ENCODE measurements at places on chromosomes 7 and 10.

DNA sequence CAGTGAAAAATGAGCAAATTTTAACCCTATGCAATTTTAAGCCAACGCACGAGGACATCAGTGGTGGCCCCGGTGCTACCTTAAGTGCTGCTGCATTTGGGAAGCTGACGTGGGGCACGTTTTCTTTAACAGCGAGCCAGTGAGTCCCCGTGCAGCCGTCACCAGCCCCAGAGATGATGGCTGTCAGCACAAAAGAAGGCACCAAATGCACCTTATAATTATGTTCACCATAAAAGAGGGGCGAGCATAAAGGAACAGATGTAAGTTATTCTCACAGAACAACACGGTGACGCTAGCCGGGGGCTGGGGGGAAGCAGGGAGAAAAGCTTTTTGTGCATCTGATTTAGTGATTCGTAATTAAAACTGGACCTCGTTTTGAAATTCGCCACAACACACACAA lies 260.1 kb downstream of the DNAJB6 start:
- no peak for DNase-seq

GRCh38 chr7:2519119-2519930 lies at the start of gene LFNG:
Gene LFNG, plus strand, starts transcription at chr7:2519774. Its CDS starts 88 bp downstream, at chr7:2519862.
- peak; percentile 80 for DNase-seq

- DNase-seq = no peak
These were observed 41.7 kb downstream of the MKLN1 start for GRCh38 chr7:131369354-131369753.

DNA sequence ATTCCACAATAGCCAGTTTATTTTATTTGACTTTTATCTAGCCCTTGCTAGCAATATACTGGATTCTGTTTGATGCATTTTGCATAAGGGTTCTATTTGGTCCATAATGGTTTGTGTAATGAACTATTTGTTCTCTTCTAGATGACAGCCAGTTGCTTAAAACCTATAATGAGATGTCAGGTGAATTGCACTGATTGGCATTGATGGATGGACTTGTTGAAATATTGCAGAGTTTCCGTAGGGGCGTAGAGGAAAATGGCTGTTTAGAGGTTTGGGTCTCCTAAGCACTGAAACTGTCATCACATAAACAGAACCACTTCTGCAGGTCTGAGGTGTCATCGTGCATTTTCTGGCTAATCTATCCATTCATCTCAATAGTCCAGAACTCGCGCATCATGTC lies 124.9 kb upstream of the HDAC9 start:
- no peak for DNase-seq

DNA sequence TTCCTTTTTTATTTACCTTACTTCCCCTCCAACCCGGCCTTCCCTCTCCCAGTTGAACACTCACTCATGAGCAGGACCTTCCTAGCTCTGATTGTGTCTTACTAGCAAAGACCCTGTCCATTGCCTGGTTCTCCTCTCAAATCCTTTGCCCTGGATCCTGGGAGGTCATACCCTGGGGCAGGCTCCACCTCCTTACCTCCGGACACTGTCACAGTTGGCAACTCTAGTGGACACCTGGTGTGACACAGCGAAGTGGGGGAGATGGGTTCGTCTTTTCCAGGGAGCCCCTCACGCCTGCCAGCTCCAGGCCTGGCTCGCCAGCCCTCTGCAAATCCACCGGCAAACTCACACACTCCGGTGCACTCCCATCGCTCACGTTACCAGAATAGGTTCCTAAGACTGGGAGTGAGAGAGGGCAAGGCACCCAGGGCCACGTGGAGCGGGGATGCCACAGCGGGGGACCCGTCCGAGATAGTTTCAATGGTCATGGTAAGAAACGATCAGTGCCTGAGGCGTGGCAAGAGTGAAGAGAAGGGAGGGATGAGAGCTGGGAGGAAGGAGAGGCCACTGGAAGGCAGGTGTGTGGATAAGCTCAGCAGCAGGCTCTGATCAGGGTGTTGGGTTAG lies 30.9 kb upstream of the TMEM72 start:
- DNase-seq = no peak

GRCh38 chr7:22438994-22439393 lies 61.0 kb downstream of the STEAP1B start:
- DNase-seq = no peak

DNA sequence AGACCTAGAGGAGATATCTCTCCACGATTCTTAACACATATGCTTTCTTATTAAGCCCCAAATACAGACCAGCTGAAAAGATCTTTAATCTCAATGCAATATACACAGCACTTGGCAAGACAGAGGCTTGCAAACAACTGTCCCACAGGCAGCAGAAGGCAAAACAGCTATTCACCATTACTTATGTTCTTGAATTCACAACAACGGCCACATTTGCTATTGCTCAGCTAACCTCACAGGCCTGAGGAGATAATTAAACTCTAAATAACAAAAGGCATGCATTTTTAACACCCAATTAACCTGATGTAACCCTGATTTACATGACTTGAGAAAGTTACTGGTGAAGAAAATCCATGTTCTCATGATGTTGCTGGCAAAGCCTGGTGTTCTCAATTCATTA lies 216.4 kb downstream of the CRPPA start:
- no peak for DNase-seq

GRCh38 chr10:132746801-132747625 lies 38.9 kb downstream of the NKX6-2 start:
- DNase-seq = no peak

GRCh38 chr7:151837285-151838042 lies 39.5 kb downstream of the PRKAG2 start:
- no peak for DNase-seq

GRCh38 chr7:148921806-148922205 lies 37.7 kb upstream of the EZH2 start:
- no peak for DNase-seq

DNA sequence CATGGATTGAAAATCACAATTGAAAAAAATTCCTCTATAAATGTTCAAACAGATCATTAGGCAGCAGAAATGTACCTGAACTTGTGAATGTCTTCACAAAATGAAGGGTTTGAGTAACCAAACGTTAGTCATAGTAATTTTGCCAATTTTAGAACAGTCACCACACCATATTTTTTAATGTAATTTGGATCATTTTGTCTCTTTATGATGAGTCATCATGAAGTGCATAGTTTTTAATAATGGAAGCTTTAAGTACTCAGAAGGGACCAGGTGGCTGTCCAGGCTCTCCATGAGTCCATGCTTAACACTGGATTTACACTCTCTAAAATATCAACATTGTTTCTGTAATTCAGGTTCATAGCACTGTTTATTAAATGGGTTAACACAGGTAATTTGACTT lies 219.2 kb downstream of the ETV1 start:
- no peak for DNase-seq

GRCh38 chr10:44761076-44761475 lies 150.1 kb upstream of the TMEM72 start:
- no peak for DNase-seq

GRCh38 chr10:124287791-124288190 lies 130.9 kb downstream of the OAT start:
- DNase-seq = no peak

GRCh38 chr7:131607291-131608115 lies 51.1 kb upstream of the PODXL start:
- no peak for DNase-seq

GRCh38 chr7:142760071-142760642 lies 10.6 kb upstream of the PRSS2 start:
- no peak for DNase-seq

DNA sequence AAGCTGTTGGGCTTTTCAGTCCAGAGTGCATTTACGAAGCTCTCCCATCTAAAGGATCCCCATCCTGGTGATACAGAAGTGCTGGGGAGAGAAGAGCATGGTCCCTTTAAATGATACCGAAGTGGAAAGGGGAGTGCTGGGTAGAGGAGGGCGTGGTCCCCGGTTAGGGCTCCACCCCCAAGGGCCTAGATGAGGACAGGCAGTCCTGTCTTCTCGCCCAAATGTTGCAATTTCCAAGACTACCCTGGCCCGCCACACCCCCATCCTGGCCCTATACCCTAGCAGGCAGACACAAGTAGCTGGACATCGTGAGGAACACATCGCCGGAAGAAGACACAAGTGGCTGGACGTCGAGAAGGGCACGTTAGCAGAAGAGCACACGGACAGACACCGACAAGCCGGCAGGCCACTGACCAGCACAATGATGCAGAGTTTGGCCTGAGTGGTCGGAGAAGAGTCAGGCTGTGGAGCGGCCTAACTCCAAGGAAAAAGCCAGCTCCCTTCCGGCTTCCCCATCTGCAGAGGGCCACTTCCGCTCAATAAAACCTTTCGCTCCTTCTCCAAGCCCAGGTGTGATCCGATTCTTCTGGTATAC lies 439.5 kb upstream of the NRP1 start:
- no peak for DNase-seq

- peak; percentile 38 for DNase-seq
These were observed at the start of gene EPHA1 for GRCh38 chr7:143408686-143409561. Gene EPHA1, minus strand, starts transcription at chr7:143408856. Its CDS starts 51 bp downstream, at chr7:143408805.

GRCh38 chr7:86784765-86785164 lies 141.1 kb downstream of the GRM3 start:
- no peak for DNase-seq

GRCh38 chr10:61294131-61294530 lies 159.1 kb downstream of the TMEM26 start:
- DNase-seq = no peak

DNA sequence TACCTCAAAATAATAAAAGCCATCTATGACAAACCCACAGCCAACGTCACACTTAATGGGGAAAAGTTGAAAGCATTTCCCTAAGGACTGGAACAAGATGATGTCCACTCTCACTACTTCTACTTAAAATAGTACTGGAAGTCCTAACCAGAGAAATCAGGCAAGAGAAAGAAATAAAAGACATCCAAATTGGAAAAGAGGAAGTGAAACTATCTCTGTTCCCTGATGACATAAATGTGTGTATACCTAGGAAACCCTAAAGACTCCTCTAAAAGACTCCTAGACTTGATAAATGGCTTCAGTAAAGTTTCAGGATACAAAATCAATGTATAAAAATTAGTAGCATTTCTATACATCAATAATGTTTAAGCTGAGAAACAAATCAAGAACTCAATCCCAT lies 314.1 kb downstream of the WDR37 start:
- DNase-seq = no peak

GRCh38 chr7:30880125-30880720 lies 31.4 kb upstream of the AQP1 start:
- DNase-seq = no peak

- no peak for DNase-seq
These were observed 4.4 kb downstream of the MSRB2 start for GRCh38 chr10:23099816-23100215.

DNA sequence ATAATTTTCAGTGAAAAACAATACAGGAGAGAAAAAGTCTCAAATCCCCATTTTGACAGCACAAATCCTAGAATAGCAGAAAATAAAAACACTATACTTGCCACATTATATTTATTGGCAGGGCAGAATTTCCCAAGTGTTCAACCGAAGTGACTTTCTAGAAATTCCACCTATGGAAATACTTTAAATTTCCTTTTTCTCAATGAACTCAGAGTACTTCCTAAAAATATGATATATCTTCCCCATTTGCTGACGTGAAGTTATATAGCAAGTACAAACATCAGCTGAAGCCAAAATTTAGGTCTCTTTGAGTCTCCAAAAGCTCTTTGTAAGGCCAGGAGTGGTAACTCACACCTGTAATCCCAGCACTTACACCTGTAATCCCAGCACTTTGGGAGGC lies 83.3 kb downstream of the NT5C2 start:
- DNase-seq = no peak

DNA sequence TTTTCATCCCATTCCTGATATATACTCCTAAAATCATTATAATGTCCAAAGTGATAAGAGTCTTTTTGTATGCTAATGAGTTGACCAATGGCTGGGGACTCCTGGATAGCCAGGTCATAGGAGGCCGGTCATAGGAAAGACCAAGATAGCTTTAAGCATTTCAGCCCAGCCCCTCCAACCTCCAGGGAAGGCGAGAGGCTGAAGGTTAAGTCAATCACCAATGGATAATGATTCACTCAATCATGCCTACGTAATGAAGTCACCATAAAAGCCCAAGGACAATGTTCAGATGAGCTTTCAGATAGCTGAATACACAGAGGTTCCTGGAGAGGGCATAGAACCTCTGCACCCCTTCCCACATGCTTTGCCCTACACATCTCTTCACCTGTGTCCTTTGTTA lies 75.7 kb downstream of the VWDE start:
- DNase-seq = no peak

DNA sequence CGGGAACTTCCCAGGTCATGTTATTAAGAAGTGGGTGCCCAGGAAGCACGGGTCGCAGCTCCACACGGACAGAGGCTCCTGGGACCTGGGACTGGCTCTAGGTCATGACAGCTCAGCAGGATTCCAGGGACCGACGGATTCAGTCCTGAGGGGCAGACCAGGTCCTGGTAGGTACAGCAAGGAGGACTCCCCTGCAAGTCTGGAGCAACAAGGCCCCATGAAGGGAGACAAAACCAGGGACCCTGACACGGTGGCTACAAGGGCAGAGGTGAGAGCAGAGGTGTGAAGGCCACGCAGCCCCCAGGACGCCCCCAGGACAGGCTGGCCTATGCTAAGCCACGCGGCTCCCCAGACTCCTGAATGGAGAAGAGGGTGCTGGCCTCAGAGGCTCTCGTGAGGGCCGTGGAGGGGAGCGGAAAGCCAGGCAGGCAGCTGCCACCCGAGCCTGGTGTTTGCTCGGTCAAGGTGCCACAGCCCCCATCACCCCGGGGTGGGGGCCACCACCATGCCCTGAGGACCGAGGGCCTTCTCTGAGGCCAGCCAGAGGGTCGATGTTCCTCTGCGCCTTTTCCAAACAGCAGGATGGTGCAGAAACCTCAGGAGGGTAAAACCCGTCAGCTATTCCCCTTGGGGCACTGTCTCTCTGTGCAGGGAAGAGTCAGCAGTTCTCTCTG lies 348.9 kb downstream of the PTPRN2 start:
- no peak for DNase-seq

- DNase-seq = no peak
These were observed 186.4 kb downstream of the FAM107B start for GRCh38 chr10:14588084-14588937.

DNA sequence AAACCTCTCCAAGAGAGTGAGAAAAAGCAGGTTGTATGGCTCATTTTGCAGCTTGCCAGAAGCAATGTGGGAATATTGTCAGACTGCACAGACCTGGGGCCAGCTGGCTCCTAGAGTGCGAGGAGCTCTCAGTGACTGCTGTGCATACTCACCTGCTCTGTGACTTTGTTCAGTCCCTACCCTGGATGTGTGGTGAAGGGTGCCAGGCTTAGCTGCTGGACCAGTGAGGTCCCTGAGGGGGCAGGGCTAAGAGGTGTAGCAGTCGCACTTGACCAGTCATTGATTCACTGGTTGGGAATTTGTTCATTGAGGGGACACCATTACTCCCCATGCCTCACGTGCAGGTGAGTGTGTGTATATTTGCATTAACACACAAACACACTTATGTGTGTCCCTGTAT lies 60.1 kb downstream of the IKZF1 start:
- no peak for DNase-seq

Measured in NCI-H748 treated with DMSO at 0.1 percent for 48 hours (cell line).